Activated T-helper 1 cell treated with anti-CD3 and anti-CD28 coated beads, Interleukin-12 subunit alpha, Interleukin-12 subunit beta, Interleukin-2, Interleukin-4 antibody, amounts not matched to agents 30 ng/mL and 10 ng/mL and 1 ng/mL, durations not matched to agents 14 hours and 24 hours and 36 hours (primary cell): ENCODE measurements at places on chromosomes 2 and 18. TPM values are rescaled to one million over a fixed set of nuclear protein-coding genes. Genes with fewer than 3 reads are reported as not detected.

DNA sequence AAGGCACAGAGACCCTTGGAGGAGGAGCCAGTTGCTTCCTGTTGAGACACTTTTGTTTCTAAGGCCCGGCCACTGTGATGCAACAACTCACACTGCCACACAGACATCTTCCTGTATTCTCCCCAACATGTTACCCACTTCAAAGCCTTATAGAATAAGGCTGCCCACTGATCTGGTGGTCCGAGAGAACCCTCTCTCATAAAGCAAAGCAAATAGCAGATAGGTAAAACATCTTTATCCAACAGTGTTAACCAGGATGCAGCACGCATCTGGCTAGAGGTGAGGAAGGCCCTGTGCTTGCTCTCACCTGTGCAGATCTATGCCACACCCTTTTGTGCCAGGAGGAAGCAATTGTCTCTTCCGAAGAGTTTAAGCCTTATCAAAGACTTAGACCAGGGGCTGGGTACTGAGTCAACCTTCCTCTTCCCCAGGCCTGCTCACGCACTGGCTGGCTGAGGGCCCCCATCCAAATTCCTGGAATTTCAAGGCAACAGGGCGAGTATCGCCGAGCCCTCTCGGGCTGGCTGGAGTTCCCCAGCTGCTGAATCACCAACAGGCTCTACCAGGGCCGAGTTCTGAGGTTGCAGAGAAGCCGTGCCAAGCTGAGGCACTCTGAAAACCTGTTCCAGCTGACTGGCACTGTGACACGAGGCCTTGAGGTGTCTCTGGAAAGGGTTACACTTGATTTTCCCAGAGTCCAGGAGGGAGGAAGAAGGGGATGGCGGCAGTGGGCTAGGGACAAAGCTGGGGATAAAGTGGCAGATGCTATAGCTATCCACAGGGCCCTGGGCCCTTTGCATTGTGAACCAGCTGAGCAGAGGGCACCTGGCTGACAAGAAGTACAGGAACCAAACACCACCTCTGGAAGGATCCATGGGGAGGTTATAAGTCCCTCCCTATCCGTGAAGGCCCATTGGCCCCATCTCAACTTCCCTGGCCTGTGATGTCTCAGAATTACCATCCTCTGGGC is 29.3 kb downstream of the TGFA start:
- no peaks in the 10 kb centered on the region for H3K27me3 ChIP-seq
- H3K4me3 ChIP-seq = peak overlapping the region; percentile 27
- peak overlapping the region; percentile 25 for H3K27ac ChIP-seq
- H3K36me3 ChIP-seq = no peaks in the 10 kb centered on the region

GRCh38 chr2:74334931-74335333 is 8.3 kb downstream of the SLC4A5 start:
- peak; percentile 57 for DNase-seq
- H3K4me3 ChIP-seq = no peak overlapping the region
- peaks cover 2% of the 10 kb centered on the region for H3K27me3 ChIP-seq
- H3K4me1 ChIP-seq = no peaks in the 10 kb centered on the region

- DNase-seq = no peak
- peaks cover 48% of the 10 kb centered on the region for H3K4me1 ChIP-seq
- H3K36me3 ChIP-seq = peaks cover 18% of the 10 kb centered on the region
- H3K4me3 ChIP-seq = peak overlapping the region; percentile 70
- peak overlapping the region; percentile 89 for H3K27ac ChIP-seq
These were observed 120.8 kb downstream of the NFATC1 start for GRCh38 chr18:79516441-79516931.

SPP2 gene
- not detected in 2 replicates for total RNA-seq

GRCh38 chr2:27177441-27178351 is 28.9 kb downstream of the TCF23 start:
- H3K27ac ChIP-seq = no peak overlapping the region
- peaks cover 33% of the 10 kb centered on the region for H3K27me3 ChIP-seq
- DNase-seq = no peak

EVX2 gene
- total RNA-seq = not detected in 2 replicates

GRCh38 chr2:5479265-5479928 is 212.8 kb upstream of the SOX11 start:
- H3K4me1 ChIP-seq = no peaks in the 10 kb centered on the region
- H3K27me3 ChIP-seq = no peaks in the 10 kb centered on the region
- no peak overlapping the region for H3K27ac ChIP-seq
- H3K36me3 ChIP-seq = no peaks in the 10 kb centered on the region
- no peak overlapping the region for H3K4me3 ChIP-seq

DNA sequence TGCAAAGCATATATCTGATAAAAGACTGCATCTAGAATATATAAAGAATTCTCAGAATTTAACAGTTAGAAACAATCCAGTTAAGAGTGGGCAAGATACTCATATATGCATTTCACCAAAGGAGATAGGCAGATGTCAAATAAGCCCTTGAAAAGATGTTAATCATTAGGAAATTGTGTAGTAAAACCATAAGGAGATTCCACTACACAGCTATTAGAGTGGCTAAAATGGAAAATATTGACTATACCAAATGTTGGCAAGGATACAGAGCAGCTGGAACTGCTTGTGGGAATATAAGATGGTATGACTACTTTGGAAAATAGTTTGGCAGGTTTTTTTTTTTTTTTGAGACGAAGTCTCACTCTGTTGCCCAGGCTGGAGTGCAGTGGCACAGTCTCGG is 59.5 kb downstream of the CAB39 start:
- H3K27ac ChIP-seq = peak overlapping the region; percentile 45
- H3K4me1 ChIP-seq = peaks cover 93% of the 10 kb centered on the region
- H3K27me3 ChIP-seq = no peaks in the 10 kb centered on the region
- no peak for DNase-seq
